ENCODE measurements at places on chromosomes 16 and 17.

GRCh38 chr17:51496378-51496777 lies 236.0 kb downstream of the UTP18 start:
- DNase-seq: no peak

DNA sequence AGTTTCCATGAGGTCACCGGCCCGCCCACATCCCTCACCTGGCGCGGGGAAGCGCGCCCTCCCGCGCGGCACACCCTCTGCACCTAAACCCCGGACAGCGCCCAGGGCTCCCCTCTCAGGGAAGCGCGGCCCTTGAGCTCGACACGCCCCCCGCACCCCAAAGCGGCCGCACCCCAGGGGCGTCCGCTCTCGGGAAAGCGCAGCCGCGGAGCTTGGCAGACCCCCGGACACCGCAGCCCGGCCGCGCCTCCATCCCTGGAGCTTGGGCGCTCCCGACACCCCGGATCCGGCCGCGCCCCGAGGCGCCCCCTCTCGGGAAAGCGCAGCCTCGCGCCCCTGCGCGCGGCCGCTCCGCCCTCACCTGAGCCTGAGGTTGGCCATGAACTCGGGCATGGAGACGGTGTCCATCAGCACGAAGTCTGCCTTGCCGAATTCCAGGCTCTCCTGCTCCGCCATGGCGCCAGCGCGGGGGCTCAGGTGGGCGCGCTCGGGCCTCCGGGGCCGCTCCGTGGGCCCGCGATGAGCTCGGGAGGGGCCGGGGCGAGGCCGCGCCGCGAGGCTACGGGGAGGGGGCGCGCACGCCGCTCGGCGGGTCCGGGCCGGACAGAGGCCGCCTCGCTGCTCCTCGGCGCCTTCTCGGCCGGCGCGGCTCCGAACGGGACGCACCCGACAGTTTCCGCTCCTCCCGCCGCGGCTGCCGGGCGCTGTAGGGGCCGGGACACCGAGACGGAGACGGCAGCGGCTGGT lies at the start of gene MYO1D:
TSS of gene MYO1D (minus strand) at position 708 of the 747 bp plus-strand sequence. CDS start at position 456, 252 bp downstream.
- DNase-seq: peak; percentile 3

DNA sequence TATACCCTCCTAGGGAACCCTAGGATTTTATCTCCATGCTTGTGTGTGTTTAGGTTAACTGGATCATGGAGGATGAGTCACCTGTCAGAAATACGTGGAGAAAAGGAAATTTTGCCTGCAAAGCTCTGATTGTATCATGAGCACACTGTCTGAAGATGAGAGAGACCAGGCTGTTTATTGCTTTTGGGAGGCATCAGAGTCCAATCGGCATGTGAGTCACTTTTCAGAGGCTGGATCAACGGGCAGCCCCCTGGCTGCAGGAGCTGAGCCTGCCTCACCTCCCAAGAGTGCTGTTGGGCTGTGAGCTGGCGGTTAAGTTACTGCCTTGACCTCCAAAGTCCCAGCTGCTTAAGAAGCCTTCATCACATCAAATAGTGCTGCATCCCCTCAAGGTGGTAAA lies 41.5 kb upstream of the MED9 start:
- peak; percentile 78 for DNase-seq

DNA sequence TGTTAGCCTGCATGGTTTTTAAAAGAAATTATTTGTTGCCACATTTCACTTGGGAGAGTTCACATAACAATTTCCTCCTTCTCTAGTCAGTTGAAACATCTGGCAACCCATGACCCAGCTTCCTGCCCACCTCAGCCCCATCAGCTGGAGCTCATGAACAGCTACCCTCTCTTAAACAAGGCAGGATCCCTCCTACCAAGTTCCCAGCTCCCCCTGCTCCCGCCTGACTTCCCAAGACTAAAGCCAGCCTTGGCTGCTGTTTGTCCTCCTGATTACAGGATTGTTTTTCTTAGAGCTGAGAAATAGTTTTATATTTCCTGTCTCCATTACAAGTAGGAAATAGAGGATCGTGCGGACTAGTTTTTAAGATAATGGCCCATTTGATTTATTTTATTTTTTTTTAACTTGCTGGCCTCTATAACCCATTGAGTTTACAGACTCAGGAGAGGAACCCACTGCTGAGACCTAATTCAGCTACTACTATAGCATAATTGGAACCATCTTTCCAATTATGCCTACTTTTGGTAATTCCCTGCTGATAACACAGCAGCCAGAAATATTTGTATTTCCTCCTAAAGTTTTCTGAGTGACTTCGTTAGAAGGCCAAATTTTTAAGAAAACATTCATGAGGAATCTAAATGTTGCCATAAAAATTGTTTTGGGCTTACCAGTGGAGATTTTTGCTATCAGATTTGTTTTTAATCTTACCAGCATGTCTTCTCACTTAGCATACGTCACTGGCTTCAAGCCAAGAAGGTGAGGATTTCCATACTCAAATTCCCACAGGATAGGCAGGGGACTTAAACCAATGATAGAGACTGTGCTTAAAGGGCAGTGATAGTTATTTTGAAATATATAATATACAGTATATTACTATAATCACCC lies 90.0 kb downstream of the ELAC2 start:
- DNase-seq: peak; percentile 7

GRCh38 chr16:28931801-28932225 lies at the start of gene CD19:
Gene CD19, plus strand, starts transcription at chr16:28931971. Its CDS starts 30 bp downstream, at chr16:28932001.
- no peak for DNase-seq

DNA sequence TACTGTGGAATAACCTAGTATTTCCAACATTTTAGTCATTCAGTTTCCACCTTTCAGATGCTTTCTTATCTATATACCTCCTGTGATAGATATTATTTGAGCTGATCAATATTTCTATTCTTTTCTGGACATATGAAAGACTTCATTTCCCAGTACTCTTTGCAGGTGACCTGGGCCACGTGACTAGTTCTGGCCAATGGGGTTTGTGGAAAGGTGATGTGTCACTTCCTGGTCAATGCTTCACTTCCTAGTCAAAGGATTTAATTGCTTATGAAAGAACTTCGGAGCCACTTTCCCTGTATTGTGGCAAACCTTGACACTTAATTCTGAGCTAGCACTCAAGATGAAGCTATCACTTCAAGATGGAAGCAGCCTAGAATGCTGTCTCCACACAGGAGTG lies 248.9 kb upstream of the FOXF1 start:
- peak; percentile 46 for DNase-seq

DNA sequence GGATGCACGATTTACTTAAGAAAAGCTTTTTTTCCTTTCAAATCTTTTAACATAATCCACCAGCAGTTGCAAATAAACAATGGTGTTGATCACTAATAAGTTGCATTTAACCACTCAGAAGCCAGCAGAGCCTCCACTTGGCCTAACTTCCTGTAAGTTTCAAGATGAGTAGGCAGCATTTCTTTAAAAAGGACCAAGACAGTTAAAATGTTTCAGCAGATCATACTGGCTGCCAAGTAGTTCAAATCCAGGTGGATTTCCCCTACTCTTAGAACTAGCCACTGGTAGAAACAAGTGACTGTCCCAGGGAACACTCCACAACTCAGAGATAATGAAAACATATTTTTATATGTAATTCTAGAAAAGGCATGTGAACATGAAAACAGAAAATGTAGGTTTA lies 17.0 kb upstream of the RFFL start:
- DNase-seq: no peak

DNA sequence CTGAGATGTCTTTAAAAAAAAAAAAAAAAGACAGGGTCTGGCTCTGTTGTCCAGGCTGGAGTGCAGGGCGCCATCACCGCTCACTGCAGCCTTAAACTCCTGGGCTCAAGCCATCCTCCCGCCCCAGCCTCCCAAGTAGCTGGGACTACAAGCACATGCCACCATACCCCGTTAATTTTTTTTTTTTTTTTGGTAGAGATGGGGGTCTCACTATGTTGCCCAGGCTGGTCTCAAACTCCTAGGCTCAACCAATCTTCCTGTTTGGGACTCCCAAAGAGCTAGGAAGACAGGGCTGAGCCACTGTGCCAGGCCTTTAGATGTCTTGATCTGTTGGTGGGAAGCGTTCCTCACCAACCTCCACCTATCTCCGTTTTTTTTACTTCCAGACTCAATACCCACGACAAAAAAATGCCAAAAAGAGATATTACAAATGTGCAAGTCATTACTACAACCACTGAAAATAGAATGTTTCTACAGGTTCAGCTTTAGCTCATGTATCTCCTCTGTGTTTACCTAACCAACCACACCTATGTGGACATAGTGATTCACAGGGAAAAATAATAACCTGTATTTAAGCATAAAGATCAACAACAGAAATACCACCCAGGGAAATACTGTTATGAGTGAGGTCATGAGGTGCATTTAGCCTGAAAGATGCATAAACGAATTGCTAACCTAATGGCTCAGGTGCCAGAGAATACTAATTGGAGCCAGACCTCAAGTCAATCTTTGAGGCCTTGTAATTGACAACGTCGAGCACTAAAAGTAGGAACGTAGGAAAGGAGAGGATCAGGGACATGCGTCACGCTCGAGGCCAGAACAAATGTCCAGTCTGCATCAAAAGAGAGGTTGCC lies 22.6 kb downstream of the NACA2 start:
- no peak for DNase-seq

DNA sequence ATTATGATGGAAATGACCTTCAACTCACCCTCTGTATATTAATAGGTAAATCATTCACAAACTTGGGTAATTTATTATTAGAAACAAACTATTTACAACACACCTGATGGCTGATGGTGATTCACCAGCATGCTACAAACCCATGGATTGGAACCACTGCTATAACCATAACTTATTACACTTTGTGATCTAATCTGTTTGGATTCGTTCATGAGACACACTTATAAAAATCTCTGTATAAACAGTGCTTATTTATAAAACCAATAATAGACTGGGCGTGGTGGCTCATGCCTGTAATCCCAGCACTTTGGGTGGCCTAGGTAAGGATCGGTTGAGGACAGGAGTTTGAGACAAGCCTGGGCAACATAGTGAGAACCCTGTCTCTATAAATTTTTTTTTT lies 16.0 kb downstream of the SMIM36 start:
- no peak for DNase-seq

GRCh38 chr17:5325851-5326250 lies 43.8 kb downstream of the RABEP1 start:
- no peak for DNase-seq

GRCh38 chr16:84517366-84517765 lies 12.9 kb upstream of the MEAK7 start:
- no peak for DNase-seq
